Activated CD4-positive, alpha-beta T cell treated with anti-CD3 and anti-CD28 coated beads, Interleukin-2, amount 10 ng/mL, durations not matched to agents 24 days and 14 days (primary cell): ENCODE measurements at places on chromosomes 5 and 9. TPM values are rescaled to one million over a fixed set of nuclear protein-coding genes. Genes with fewer than 3 reads are reported as not detected.

DNA sequence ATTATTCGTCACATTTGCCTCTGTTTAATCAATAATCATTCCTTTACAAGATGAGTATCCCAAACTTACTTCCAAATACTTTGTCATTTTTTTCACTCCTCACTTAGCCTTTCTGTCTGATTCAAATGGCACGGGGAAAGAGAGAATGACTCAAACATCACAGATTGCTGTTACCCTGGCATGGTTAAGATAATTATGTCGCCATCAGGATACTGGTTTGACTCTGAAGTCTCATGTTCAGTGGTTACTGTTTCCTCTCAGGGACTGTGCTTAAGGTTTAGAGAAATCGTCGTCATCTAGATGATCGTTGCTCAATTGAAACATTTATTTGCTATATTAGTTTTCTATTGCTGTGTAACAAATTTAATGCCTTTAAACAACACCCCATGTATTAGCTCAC lies 45.2 kb upstream of the RAD23B start:
- no peak for DNase-seq
- peaks cover 7% of the 10 kb centered on the region for H3K27me3 ChIP-seq
- no peaks in the 10 kb centered on the region for H3K36me3 ChIP-seq
- H3K4me3 ChIP-seq = no peak overlapping the region

SOHLH1 gene
- not detected in 2 replicates for total RNA-seq

DNA sequence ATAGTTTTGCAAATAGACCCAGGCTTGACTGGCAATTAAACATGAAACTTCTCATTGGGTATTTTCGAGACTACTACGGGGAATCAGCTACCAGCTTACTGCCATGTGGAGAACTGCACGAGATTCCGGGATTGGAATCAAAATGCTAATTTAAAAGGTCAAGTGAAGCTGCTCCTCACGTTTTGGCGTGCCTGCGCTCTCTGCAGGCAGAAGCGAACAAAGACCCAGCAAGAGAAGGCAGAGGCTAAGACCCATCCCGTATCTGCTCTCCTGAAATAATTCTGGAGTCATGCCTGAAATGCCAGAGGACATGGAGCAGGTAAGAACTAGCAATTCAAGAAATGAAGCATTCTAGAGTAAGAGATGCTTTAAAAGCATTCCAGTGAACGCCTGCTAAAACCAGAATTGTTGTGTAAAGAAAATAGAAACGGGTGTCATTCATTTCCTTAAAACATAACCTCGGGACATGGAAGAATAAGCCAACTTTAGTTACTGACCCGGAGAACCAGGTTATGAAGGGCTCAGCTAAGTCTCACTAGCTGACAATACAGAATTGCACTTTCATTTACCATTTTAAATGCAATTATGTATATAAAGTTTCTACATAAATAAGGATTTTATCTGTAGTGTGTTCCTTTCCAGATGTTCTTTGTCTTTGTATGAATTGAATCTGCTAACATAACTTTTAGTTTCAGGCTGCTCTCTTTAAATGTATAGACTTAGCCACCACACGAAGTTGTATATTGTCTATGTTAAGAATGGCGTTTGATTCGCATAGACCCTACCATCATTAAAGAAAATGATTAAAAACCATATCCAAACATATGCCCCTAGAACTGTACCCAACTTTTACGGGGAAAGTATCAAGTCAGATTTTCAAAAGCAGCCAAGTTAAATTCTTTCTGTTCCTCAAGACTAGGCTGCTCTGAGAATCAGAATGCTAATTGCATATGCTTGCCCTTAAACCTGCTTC lies 2.0 kb upstream of the MAT2B start:
- peaks cover 31% of the 10 kb centered on the region for H3K4me1 ChIP-seq
- peaks cover 2% of the 10 kb centered on the region for H3K27me3 ChIP-seq
- H3K36me3 ChIP-seq = peaks cover 15% of the 10 kb centered on the region

GRIN3A gene
- total RNA-seq = not detected in 2 replicates

NR5A1 gene
- total RNA-seq = not detected in 2 replicates

- H3K4me1 ChIP-seq = no peaks in the 10 kb centered on the region
- H3K27me3 ChIP-seq = no peaks in the 10 kb centered on the region
- no peaks in the 10 kb centered on the region for H3K36me3 ChIP-seq
- no peak for DNase-seq
- no peak overlapping the region for H3K27ac ChIP-seq
- H3K4me3 ChIP-seq = no peak overlapping the region
These were observed 2259.5 kb upstream of the WWC1 start for GRCh38 chr5:166031926-166032325.

DMRT3 gene
- not detected in 2 replicates for total RNA-seq

DNA sequence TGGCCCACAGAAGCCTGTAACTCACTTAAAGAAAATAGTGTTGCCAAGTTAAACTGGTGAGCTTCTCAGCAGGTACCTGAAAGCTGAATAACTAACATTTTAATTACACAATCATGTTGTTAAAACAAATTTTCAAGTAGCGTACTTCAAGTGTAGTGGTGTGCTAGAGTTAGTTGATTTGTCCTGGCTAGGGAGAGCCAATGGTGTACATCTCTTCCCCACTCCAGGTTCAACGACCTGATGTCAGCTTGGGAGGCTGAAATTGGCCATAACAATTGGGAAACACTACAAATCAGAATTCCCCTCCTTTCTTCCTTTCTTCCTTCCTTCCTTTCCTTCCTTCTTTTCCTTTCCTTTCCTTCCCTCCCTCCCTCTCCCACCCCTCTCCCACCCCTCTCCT lies 295.3 kb upstream of the SLC24A2 start:
- H3K4me3 ChIP-seq = no peak overlapping the region
- peaks cover 7% of the 10 kb centered on the region for H3K27me3 ChIP-seq
- DNase-seq = no peak
- no peaks in the 10 kb centered on the region for H3K36me3 ChIP-seq

- H3K4me1 ChIP-seq = peaks cover 3% of the 10 kb centered on the region
- peaks cover 29% of the 10 kb centered on the region for H3K27me3 ChIP-seq
- H3K27ac ChIP-seq = no peak overlapping the region
- no peak overlapping the region for H3K4me3 ChIP-seq
- H3K36me3 ChIP-seq = no peaks in the 10 kb centered on the region
- no peak for DNase-seq
These were observed 25.2 kb upstream of the NREP start for GRCh38 chr5:111782216-111782615.

GRCh38 chr9:81665322-81665871 lies 23.9 kb downstream of the TLE1 start:
- no peaks in the 10 kb centered on the region for H3K27me3 ChIP-seq
- H3K27ac ChIP-seq = no peak overlapping the region
- no peaks in the 10 kb centered on the region for H3K36me3 ChIP-seq
- DNase-seq = no peak
- H3K4me1 ChIP-seq = no peaks in the 10 kb centered on the region
- no peak overlapping the region for H3K4me3 ChIP-seq

DNA sequence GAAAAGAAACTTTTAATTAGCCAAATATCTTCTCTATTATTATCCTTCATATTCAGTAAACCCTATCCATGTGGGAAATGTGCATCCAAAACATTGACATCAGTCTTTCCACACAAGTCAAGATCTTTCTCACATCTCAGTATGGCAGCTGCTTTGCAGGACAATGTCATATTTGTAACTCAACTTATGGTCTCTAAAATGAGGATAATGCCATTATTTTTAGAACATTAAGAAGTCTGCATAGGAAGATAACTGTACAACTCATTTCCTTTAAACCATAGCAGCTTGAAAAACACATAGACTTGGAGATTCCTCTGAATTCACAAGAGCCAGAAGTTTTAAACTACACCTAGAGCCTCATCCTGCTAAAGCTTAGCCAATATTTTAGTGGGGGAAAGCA lies 43.7 kb downstream of the MCTP1 start:
- no peak overlapping the region for H3K4me3 ChIP-seq
- H3K4me1 ChIP-seq = peaks cover 3% of the 10 kb centered on the region
- H3K27me3 ChIP-seq = peaks cover 6% of the 10 kb centered on the region
- H3K36me3 ChIP-seq = no peaks in the 10 kb centered on the region

DNA sequence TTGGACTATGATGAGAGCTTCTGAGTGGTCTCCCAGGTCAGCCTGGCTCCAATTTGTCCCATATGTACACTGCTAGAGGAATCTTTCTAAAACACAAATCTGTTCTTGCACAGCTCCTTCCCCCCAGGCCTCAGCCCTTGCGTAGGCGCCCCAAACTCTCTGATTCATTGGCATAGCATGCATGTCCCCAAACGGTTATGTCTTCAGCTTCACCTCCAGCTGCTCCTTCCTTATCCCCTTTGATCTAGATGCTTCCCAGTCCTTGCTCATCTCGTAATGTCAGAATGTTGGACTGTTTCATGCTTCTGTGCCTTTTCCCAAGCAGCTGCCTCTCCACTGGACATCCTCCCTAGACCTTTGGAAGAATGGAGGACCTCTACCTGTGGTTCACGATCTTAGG lies 60.1 kb upstream of the BASP1 start:
- no peaks in the 10 kb centered on the region for H3K27me3 ChIP-seq
- H3K27ac ChIP-seq = no peak overlapping the region
- no peaks in the 10 kb centered on the region for H3K4me1 ChIP-seq
- DNase-seq = no peak

- no peak overlapping the region for H3K4me3 ChIP-seq
- no peaks in the 10 kb centered on the region for H3K27me3 ChIP-seq
These were observed 25.6 kb downstream of the SLC31A1 start for GRCh38 chr9:113246928-113247327.

DNA sequence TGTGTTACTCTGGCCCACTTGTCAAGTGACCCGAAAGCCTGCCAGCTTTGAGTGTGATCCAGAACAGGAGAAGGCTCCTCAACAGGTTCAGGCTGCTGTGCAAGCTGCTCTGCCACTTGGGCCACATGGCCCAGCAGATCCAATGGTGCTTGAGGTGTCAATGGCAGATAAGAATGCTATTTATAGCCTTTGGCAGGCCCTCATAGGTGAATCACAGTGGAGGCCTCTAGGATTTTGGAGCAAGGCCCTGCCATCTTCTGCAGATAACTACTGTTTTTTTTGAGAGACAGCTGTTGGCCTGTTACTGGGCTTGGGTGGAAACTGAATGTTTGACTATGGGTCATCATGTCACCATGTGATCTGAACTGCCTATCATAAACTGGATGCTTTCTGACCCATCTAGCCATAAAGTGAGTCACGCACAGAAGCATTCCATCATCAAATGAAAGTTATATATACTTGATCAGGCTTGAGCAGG lies 180.8 kb downstream of the CARTPT start:
- H3K27ac ChIP-seq = no peak overlapping the region
- DNase-seq = peak; percentile 40
- H3K36me3 ChIP-seq = no peaks in the 10 kb centered on the region
- peaks cover 3% of the 10 kb centered on the region for H3K27me3 ChIP-seq
- H3K4me1 ChIP-seq = no peaks in the 10 kb centered on the region

NMUR2 gene
- total RNA-seq = not detected in 2 replicates

FOXD4 gene
- not detected in 2 replicates for total RNA-seq

DNA sequence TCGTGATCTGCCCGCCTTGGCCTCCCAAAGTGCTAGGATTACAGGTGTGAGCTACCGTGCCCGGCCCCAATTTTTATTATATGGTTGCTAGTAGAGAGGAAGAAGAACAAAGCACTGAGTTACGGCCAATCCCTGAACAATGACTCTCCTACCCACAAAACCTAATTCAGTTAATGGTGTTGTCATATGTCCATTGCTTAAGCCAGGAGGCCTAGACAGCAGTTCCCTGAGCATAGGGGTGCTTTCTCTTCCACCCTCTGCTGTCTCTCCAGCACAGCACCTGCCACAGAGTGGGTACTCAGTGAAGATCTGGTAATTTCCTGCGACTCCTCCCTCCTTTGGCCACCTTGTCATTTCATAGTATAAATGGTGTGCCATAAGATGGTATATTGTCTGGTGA lies 21.4 kb upstream of the LTC4S start:
- no peak for DNase-seq
- H3K27ac ChIP-seq = no peak overlapping the region
- H3K27me3 ChIP-seq = no peaks in the 10 kb centered on the region
- peaks cover 2% of the 10 kb centered on the region for H3K4me1 ChIP-seq
- H3K4me3 ChIP-seq = no peak overlapping the region

- no peak overlapping the region for H3K27ac ChIP-seq
- H3K4me1 ChIP-seq = peaks cover 38% of the 10 kb centered on the region
- H3K4me3 ChIP-seq = no peak overlapping the region
These were observed 31.3 kb downstream of the PARP8 start for GRCh38 chr5:50697739-50698138.

MLANA gene
- total RNA-seq = not detected in 2 replicates

- peaks cover 3% of the 10 kb centered on the region for H3K4me1 ChIP-seq
- H3K36me3 ChIP-seq = no peaks in the 10 kb centered on the region
- no peak for DNase-seq
- H3K27ac ChIP-seq = no peak overlapping the region
- H3K4me3 ChIP-seq = no peak overlapping the region
- H3K27me3 ChIP-seq = peaks cover 16% of the 10 kb centered on the region
These were observed 4.3 kb downstream of the NKD2 start for GRCh38 chr5:1012900-1013237.

- H3K27me3 ChIP-seq = no peaks in the 10 kb centered on the region
- H3K4me3 ChIP-seq = peak overlapping the region; percentile 96
- H3K36me3 ChIP-seq = peaks cover 67% of the 10 kb centered on the region
- DNase-seq = peak; percentile 72
- peak overlapping the region; percentile 73 for H3K27ac ChIP-seq
These were observed 3.2 kb downstream of the GRPEL2 start for GRCh38 chr5:149348518-149348917.

SPINK13 gene
- total RNA-seq = not detected in 2 replicates

ARSI gene
- not detected in 2 replicates for total RNA-seq

DNA sequence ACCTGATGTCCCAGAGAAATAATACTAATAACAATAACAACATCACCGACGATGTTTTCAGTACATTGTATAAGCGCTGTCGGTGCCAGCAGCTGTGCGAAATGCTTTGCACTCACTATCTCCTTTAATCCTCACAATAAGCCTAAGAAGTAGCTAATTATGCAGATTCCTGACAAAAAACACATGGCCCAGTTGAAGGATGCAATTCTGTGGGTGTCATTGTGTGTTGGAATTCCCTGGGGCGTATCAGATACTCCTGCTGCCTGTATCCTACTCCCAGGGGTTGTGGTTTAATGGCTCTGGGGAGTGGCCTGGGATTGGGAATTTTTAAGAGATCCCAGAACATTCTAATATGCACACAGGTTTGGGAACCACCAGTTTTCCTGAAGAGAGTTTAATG lies 154.0 kb downstream of the RGS3 start:
- no peaks in the 10 kb centered on the region for H3K27me3 ChIP-seq
- H3K4me1 ChIP-seq = peaks cover 63% of the 10 kb centered on the region
- H3K36me3 ChIP-seq = no peaks in the 10 kb centered on the region
- DNase-seq = no peak

GRCh38 chr5:64952951-64953673 lies 184.4 kb downstream of the CWC27 start:
- DNase-seq = no peak
- H3K36me3 ChIP-seq = no peaks in the 10 kb centered on the region
- H3K4me1 ChIP-seq = no peaks in the 10 kb centered on the region
